ENCODE measurements at places on chromosomes 4 and X.
A peak's percentile ranks its signal among the peaks of the same experiment; 100 is the strongest.

DNA sequence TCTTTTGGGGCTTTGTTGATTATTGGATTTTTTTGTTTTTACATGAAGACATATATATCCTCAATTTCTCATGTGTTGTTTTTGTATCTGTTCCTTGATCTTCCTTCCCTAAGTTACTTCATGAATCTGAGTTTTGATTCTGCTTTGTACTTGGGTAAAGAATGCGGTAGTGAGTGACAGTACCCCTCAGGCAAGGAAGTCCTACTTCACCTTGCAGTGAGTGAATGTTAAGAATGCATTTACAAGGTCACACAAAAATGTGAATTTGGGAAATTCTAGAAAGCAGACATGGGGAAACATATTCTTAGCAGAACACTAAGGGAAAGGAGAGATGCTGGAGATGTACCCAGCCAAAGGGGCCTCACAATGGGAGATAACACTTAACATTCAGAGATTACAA, 373.1 kb upstream of the LCORL start:
- H3K4me1 ChIP-seq: no peaks in the 10 kb centered on the region
- H3K27ac ChIP-seq: no peak overlapping the region
- H3K4me3 ChIP-seq: no peak overlapping the region
- H3K27me3 ChIP-seq: no peaks in the 10 kb centered on the region
- no peak for ATAC-seq
- H3K36me3 ChIP-seq: no peaks in the 10 kb centered on the region

DNA sequence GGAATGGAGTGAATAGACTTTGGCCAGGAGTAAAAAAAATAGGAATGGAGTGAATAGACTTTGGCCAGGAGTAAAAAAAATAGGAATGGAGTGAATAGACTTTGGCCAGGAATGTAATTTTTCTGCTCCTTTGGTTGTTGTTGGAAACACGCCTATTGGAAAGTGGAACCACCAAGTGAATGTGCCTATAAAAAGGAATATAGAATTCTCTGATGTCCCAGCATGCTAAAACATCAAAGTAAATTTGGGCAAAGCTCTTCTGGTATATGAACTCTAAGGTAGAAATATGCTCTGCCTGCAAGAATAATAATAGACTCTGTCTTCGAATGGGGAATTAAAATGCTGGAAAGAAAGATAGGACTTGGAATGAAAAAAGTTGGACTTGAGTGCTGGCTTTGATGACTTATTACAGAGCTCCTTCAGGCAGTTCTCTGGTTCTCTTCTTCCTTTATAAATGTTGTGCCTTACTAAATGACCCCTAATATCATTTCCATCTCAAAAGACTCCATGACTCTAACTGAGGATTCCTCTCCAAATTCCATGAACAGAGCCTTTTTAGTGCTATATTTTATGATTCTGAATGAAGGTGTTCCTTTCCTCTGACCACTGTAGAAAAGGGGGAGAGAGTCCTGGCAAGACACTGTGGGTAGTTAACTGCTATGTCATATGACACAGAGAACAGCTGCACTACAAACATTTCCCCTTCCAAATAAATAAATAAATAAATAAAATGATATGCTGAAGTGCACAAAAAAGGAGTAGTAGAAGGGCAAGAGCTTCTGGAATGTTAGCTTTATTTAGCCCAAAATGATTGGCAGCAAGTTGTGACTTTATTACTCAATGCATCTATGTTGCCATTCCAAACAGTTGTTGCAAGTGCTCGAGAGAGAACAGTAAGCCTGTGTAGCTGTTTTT, 13.5 kb upstream of the GBA3 start:
- H3K36me3 ChIP-seq: no peaks in the 10 kb centered on the region
- no peak overlapping the region for H3K27ac ChIP-seq
- peaks cover 6% of the 10 kb centered on the region for H3K4me1 ChIP-seq

- H3K27ac ChIP-seq: no peak overlapping the region
- no peaks in the 10 kb centered on the region for H3K36me3 ChIP-seq
- ATAC-seq: no peak
- no peaks in the 10 kb centered on the region for H3K27me3 ChIP-seq
- H3K4me3 ChIP-seq: no peak overlapping the region
Measured at GRCh38 chrX:151985955-151986354, 11.5 kb upstream of the GABRE start.

- peak; percentile 46 for ATAC-seq
- H3K27ac ChIP-seq: peak overlapping the region; percentile 96
- no peaks in the 10 kb centered on the region for H3K36me3 ChIP-seq
Measured at GRCh38 chrX:39613482-39613995, 484.2 kb downstream of the BCOR start.

- H3K4me1 ChIP-seq: peaks cover 6% of the 10 kb centered on the region
- peak; percentile 55 for ATAC-seq
- H3K27me3 ChIP-seq: peaks cover 22% of the 10 kb centered on the region
- H3K4me3 ChIP-seq: no peak overlapping the region
Measured at GRCh38 chr4:44629280-44629866, 22.1 kb downstream of the YIPF7 start.

DNA sequence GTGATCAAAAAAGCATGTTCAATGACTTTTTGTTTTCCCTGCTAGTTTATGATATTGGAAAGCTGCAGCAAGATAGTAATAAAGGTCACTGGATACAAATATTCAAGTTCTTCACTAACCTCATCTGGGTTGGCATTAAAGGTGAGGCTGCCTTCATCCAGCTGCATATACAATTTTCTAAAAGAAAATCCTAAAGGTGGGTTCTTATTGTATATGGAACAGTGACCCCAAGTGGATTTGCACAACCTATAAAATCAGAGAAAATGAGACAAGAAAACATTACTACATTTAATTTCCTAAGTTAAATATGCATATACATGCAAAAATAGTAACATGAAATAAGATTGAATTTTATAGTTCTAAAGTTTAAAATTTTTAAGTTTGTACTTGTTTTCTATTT, 23.9 kb downstream of the FBXO8 start:
- no peaks in the 10 kb centered on the region for H3K27me3 ChIP-seq
- H3K27ac ChIP-seq: no peak overlapping the region
- no peak overlapping the region for H3K4me3 ChIP-seq

- no peaks in the 10 kb centered on the region for H3K4me1 ChIP-seq
- H3K4me3 ChIP-seq: no peak overlapping the region
- no peaks in the 10 kb centered on the region for H3K36me3 ChIP-seq
- H3K27me3 ChIP-seq: no peaks in the 10 kb centered on the region
- ATAC-seq: no peak
Measured at GRCh38 chr4:20432088-20432487, 180.4 kb downstream of the SLIT2 start.

- H3K36me3 ChIP-seq: peaks cover 4% of the 10 kb centered on the region
- ATAC-seq: no peak
- peaks cover 4% of the 10 kb centered on the region for H3K4me1 ChIP-seq
- H3K27me3 ChIP-seq: peaks cover 20% of the 10 kb centered on the region
- no peak overlapping the region for H3K4me3 ChIP-seq
Measured at GRCh38 chr4:85086721-85087120, 120.2 kb upstream of the WDFY3 start.

- peaks cover 31% of the 10 kb centered on the region for H3K27me3 ChIP-seq
- ATAC-seq: peak; percentile 53
- no peak overlapping the region for H3K27ac ChIP-seq
- H3K4me3 ChIP-seq: no peak overlapping the region
- peaks cover 17% of the 10 kb centered on the region for H3K4me1 ChIP-seq
Measured at GRCh38 chr4:139655116-139655515, 10.5 kb upstream of the MGST2 start.

DNA sequence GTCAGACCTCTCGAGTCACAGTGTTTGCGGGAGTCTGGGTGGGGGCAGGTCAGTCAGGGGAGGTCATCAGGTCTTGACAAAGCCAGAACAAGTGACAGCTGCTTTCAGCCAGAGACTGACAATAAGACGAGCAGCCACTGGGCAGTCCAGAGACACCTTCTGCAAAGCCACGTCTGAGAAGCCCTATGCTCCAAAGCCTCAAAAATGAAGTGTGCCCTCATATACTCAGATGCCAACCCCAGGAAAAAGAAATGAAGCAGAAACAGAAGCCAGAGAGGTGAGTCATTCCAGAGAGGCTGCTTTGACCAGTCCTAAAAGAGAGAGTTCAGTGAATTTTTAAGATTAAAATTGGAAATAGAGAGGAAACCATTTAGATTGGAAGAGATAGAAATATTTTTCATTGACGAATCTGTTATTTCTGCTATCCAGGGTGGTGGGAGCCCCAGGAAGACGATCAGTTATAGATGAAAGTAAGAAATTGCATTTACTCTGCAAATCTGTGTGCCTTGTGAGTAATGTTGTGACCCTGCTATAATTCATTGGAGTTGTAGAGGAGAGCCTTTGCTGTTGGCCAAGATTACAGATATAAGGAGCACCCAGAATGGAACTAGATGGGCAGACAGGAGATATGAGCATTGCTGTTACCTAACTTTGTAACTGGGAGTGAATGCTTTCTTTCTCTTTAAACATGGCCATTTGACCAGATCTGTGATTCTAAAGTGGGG, 77.9 kb downstream of the LRRC66 start:
- H3K36me3 ChIP-seq: no peaks in the 10 kb centered on the region
- H3K4me3 ChIP-seq: no peak overlapping the region
- H3K27me3 ChIP-seq: no peaks in the 10 kb centered on the region
- H3K27ac ChIP-seq: no peak overlapping the region
- no peaks in the 10 kb centered on the region for H3K4me1 ChIP-seq

DNA sequence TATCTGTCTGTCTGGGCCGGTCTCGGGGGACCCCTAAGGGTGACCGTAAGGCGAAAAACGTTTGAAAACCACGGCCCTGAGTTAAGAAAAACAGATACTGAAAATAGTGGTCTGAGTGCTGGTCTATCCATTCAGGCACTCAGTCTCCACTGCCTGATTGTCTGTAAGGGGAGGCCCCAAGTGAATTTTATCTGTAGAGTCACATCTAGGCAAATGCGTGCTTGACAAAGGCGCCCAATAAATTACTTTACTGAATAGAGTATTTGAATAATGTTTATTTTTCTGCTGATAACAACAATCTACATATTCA, 465 bp downstream of the HNRNPH2 start:
- peaks cover 34% of the 10 kb centered on the region for H3K4me1 ChIP-seq
- H3K27me3 ChIP-seq: no peaks in the 10 kb centered on the region
- peaks cover 16% of the 10 kb centered on the region for H3K36me3 ChIP-seq

Measured in stimulated activated memory B cell treated with anti-CD40 and anti-IgM and Interleukin-4, amounts not matched to agents 10 μg/mL and 1 μg/mL and 100 μg/mL, for 72 hours (primary cell).